ENCODE measurements at places on chromosomes 3 and 15.

DNA sequence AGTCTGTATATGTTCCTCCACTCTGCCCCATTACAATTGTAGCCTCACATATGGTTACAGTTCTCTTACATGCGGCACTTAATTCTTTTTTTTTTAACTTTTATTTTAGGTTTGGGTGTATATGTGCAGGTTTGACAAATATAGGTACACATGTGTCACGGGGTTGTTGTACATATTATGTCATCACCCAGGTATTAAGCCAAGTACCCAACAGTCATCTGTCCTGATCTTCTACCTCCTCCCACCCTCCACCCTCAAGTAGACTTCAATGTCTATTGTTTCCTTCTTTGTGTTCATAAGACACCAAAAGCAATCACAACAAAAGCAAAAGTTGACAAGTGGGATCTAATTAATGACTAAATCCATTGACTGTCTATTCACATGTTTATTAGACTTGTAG, 144.6 kb upstream of the TP63 start:
- no peak for DNase-seq

GRCh38 chr15:99683000-99683670, 50.1 kb downstream of the LYSMD4 start:
- no peak for DNase-seq

DNA sequence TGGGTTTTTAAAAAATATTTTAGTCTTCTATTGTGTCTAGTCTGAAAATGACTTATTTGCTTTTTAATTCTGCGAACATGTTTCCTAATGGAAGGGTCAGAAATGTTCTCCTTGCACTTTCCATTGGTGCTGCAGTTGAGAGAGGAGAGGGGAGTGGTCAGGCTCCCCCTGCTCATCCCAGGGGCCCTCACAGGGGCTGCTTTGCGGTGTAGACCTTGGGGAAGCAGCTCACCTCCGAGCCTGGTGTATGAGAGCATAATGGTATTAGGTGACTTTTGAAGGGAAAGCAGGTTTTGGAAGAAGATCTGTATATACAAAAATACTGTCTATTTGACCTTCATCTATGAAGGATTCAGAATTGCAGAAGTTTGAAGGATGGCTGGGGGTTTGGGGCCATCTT, 28.3 kb downstream of the APBA2 start:
- DNase-seq, result no peak

DNA sequence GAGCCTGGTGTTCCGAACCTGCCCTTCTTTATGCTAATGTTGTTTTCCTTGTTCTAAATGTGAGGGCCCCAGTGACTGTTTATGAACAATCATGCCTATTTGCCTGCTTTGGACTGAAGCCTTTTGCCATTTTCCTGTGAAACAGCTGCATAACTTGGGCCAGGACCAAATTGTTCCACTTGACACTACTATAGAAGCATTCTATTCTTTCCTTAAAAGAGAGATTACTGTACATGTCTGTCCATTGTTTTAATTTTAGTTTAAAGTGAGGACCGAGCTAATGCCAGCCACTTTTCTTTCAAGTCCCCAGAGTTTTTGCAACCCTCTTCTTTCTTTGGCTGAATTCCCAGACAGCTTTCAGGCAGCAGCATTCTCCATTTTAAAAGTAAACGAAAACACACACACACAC, 980.3 kb downstream of the CADM2 start:
- no peak for DNase-seq

GRCh38 chr3:49707113-49707480, 12.4 kb downstream of the AMIGO3 start:
- no peak for DNase-seq

DNA sequence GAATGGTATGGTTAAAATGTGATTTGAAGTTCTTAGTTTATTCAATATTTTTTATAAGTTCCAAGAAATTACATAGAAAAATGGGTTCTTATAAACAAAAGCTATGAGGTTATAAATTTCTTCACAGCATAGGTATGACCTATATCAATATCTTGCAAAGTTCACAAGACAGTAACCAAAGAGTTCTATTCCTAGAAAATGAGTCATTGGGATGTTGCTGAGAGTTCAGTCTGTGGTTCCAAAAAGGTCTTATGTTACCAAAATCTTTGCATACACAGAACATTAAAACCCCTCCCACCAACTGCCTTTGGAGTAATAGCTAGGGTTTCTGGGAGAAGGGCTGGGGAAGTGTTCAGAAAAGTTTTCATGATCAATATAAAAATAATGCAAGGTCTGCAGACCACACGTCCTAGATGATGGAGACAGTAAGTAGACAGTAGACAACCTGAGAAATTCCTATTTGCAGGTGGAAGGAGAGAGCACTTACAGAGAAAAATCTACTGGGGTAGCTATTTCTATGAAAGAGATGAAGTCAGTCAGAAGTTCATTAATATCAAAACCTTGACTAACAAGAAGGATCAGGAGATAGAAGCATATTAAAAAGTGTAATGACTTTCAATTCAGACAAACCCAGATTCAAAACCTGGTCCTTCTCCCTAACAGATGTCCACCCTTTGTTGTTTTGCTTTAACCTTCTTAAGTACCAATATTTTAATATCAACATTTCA, 279.3 kb downstream of the KCNH8 start:
- no peak for DNase-seq

- peak; percentile 66 for DNase-seq
Measured at GRCh38 chr3:133574260-133574881, 885 bp downstream of the CDV3 start.

DNA sequence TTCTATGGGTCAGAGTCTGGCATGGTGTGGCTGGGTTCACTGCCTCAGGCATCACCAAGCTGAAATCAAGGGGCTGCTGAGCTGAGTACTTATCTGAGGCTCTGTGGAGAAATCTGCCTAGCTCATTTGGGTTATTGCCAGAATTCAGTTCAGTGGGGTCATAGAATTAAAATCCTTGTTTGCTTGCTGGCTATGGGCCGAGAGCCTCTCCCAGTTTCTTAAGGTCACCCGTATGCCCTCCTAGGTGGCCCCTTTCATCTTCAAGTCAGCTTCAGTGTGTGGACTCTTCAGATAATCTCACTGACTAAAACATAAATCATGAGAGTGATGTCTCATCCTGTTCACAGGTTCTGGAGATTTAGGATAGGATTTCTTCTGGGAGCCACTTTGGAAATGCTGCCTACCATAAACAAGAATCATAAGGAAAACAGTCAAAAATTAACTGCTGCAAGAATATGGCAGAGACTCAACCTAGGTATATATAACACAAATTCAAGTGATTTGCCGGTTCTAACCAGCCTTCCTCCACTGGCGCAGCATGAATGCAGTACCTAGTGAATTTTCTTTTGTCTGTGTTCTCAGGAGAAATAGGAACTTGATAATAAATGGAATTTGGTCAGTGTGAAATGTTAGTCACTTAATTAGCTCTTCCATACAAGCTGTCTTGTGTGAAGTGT, 5.3 kb downstream of the CP start:
- no peak for DNase-seq

- DNase-seq, result no peak
Measured at GRCh38 chr3:177441276-177441812, 244.1 kb upstream of the TBL1XR1 start.

DNA sequence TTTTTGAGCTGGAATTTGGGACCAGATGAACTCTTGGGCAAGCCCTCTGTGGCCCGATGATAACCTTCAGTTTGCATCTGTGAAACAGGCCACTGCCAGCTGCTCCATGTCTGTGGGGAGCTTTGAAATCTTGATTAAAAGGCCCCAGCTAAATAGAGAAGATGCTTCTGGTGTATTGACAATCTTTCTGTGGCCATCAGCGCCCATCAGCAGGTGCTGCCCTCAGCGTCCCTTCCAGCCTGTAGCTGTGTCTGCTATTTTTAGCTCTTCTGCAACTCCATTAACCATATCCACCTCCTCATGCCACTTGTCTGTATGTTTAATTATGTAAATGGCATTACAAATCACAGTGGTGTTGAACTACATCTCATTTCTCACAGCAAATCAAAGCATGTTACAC, 54.0 kb downstream of the CHCHD6 start:
- DNase-seq, result no peak

GRCh38 chr3:183816681-183817510, 8.5 kb downstream of the MAP6D1 start:
- DNase-seq, result no peak

DNA sequence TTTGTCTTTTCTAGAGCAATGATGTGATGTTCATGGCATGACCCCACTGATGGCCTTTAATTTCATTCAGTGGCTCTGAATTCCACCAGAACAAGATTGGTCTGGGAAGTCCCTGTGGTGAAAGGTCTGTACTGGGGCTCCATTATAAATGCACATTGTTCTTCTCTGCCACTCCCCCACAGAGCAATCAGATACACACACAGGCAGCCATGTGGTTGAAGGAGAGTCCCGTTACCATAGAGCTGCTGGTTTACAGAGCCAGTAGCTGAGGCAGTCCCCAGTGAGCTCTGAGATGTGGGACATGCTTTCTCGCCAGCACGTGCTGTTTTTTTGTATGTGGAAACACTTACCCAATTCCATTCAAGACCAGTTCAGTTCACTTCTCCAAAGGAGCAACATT, 172.7 kb upstream of the TRIM42 start:
- DNase-seq, result no peak

DNA sequence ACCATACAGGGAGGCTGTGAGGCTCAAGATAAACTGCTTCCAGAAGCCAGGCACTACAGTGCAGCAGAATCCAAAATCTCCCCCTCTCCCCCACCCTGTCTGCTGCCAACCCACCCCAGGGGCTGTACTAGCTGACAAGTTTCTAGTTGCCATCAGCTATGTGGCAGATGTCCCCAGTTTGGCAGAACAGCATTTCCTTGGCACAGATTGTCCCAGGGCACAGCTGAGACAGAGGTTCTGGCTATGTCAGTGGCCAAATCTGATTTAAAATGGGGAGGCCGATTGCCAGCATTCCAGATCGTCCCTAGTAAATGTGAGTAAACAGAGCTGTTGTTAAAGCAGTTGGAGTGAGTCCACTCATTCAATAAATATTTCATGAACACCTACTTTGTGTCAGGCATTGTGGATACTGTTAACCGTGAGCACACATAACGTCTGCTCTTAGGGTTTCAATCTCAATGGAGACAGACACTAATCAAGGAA, 28.0 kb upstream of the CCDC174 start:
- DNase-seq, result no peak

DNA sequence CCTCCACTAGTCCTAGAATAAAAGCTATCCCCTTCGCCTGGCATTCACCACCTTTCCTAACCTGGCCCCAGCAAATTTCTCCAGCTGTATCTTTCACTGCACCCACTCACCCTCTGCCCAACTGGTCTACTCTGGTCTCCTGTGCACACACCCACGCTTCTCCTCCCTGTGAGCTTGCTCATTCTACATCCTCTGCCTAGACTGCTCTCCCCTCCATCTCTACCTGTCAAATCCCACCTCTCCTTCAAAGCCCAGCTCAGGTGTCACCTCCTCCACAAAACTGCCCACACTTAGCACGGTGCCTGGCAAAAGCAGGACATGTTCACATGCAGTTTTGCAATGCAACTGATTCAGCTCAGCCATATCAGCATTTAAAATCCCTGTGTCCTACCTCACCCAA, 45.8 kb upstream of the NTRK3 start:
- DNase-seq, result no peak

DNA sequence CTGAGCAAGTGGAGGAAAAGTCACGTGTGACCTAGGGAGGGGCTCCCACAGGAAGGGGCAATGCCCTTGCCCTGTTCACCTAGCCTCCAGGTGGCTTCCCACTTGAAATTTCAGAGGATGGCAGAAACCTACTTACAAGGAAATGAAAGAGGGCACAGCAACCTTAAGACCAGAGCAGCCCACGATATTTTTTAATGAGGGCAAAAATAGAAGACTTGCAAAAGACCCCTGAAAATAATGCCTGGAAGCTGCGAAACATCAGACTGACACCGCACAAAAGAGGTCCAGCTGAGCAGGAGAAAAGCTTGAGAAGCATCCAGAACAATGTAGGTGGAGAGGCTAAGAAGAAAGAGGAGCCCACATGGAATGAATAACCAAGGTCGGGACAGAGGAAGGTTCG, 66.1 kb downstream of the KLF15 start:
- no peak for DNase-seq

DNA sequence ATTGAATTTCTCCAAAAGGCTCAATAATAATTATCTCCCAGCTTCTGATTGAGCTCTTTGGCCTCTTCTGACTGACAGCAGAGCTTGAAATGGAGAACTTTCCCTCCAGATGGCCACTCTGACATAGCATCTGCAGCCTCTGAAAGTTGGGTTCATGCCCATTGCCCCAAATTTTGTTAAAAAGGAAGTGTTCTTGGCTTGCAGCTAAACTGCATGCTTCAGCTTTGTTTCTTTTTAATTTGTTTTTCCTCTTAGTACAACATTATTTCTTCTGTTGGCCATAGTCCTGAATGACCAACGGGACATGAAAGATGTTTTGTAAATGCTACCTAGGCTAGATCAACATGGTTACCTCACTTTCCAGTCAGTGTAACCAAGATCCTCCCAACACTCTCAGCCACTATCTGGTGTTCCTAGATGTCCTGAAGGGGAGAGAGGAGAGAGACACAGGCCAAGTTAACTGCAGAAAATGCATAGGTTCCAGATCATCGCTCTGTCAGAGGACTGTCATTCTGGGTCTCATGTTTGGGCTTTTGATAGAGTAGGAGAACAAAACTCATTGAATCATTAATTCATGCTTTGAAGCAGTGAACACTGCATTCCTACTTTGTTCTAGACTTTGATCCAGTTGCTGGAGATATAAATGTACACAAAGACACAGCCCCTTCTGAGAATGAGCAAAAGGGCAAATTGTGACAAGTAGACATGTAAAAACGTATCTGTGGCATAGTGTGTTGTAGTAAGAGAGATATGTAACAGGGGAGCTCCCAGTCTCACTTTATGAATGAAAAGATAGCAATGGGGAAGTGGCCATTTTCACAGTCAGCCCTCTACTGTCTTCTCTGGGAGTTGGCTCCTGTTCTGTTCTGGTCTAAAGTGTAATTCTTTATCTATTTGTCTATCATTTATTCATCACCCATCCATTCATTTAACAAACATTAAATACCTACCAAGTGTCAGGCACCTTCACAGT, 156.2 kb downstream of the ZNF621 start:
- no peak for DNase-seq

DNA sequence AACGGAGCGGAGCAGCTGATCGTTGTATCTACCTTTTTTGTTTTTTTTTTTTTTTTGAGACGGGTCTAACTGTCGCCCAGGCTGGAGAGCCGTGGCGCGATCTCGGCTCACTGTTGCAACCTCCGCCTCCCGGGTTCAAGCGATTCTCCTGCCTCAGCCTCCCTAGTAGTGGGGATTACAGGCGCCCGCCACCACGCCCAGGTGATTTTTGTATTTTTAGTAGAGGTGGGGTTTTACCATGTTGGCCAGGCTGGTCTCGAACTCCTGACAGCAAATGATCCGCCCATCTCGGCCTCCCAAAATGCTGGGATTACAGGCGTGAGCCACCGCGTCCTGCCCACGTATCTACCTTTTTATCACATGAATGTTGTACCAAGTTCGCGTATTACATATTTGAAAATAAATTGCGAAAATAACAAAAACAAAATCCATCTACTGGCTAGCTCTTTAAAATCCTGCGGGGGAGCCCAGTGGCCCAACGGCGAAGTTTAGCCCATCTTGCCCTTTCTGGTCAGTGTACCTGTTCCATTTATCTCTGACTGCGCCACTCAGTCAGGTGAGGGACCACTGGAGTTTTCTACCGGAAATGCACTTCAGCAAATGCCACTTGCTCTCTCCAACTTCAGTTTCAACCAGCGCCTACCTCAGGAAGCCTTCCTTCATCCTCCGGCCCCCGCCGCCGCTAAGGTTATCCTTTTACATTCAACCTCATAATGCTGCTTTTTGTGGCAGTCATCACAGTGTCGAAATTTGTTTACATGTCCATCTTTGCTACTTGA, 1.2 kb upstream of the EIF3J start:
- peak; percentile 13 for DNase-seq
